Stimulated activated CD8-positive, alpha-beta memory T cell treated with anti-CD3 and anti-CD28 coated beads, Interleukin-4, amount 100 ng/mL, for 1 hour (primary cell): ENCODE measurements at places on chromosomes 2 and 18.

GRCh38 chr2:203240491-203240890, 1.7 kb downstream of the CYP20A1 start:
- DNase-seq: no peak

- no peak for DNase-seq
Observed at GRCh38 chr18:25223211-25223610, 128.8 kb downstream of the ZNF521 start.

GRCh38 chr2:43424262-43425207, 171.3 kb downstream of the THADA start:
- no peak for DNase-seq

GRCh38 chr2:59333007-59333406, 1091.9 kb upstream of the FANCL start:
- DNase-seq: no peak
